ENCODE measurements at places on chromosomes 5 and 9. TPM values are rescaled to one million over a fixed set of nuclear protein-coding genes. Genes with fewer than 3 reads are reported as not detected.
A peak's percentile ranks its signal among the peaks of the same experiment; 100 is the strongest.

QSOX2 gene
- 24.0 TPM for total RNA-seq

ZNF300 gene
- 17.2 TPM for total RNA-seq

GLRA1 gene
- not detected for total RNA-seq

EQTN gene
- 1.1 TPM for total RNA-seq

TSLP gene
- total RNA-seq = not detected

TDRD7 gene
- total RNA-seq = 14.2 TPM

CFAP157 gene
- 1.3 TPM for total RNA-seq

ADCY2 gene
- 8.7 TPM for total RNA-seq

GTF3C5 gene
- 91.6 TPM for total RNA-seq

CD274 gene
- total RNA-seq = 0.55 TPM

SUSD3 gene
- 1.2 TPM for total RNA-seq

TMEM232 gene
- 7.1 TPM for total RNA-seq

DNA sequence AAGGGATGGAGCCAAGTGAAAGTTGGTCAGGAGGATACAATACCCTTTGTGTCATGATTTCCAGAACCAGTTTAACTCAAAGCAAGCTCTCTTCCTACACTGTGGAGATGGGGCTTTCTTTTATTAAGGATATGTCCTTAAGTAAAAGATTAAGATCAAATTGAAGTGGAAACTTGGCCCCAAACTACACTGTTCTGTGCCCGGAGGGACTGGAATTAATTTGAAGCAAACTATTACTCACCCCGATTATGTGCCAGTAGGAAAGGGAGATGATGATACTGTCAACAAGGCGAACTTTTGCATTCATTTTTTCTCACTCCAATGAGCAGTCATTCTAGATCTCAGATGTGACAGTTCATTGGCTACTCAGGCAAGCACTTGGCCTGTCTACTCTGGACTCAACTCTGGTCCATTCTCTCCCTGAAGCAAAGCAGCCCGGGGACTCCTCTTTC is 186.7 kb downstream of the NTRK2 start:
- DNase-seq = no peak

GRCh38 chr9:119689879-119690278 is 320.6 kb upstream of the BRINP1 start:
- DNase-seq = peak; percentile 23

- DNase-seq = no peak
These were observed 174.8 kb downstream of the GADD45G start for GRCh38 chr9:89779405-89780203.

- no peak for DNase-seq
These were observed 1.5 kb downstream of the SURF1 start for GRCh38 chr9:133354766-133355165.

DNA sequence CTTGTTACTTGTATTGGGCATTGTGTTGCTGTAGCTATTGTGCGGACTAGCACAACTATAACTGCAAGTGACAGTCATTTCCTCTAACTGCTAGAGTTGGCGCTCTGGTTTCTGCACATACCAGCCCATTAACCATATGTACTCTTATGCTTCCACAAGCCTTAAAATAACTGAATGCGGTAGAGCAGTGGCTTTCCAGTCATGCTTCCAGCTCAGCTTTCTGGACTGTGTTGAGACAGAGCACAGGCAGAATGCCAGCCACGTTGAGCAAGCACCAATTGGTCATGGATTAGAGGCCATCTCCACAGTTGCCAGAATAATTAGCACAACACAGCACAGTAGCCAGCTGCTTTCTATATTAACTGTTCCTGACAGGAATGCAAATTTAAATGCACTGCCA is 12.2 kb downstream of the INVS start:
- DNase-seq = no peak

DNA sequence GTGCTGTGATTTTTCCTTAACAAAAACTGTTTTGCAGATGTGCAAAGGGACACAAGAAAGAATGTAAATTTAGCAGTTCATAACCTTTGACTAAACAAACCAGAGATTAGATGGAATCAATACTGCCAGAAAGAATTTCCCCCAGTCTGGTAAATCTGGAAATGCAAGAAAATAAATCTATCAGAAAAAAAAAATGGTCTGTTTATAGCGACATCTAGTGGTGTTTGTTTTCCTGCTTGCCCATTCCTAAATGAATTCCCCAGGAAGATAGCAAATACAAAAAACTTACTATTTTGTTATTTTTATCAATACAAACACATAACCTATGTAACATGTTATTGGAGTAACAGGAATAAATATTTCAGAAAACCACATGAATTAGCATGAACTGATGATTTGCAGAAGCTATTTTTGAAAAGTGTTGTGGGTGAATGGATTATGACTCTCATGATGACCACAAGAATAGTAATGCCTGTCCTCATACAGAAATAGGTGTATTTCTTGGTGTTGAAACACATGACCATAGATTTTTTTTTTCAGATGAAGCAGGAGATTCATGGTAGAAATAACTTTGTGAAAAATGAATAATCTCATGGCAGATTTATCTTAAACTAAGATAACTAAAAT is 1703.8 kb downstream of the MAT2B start:
- DNase-seq = no peak

DNA sequence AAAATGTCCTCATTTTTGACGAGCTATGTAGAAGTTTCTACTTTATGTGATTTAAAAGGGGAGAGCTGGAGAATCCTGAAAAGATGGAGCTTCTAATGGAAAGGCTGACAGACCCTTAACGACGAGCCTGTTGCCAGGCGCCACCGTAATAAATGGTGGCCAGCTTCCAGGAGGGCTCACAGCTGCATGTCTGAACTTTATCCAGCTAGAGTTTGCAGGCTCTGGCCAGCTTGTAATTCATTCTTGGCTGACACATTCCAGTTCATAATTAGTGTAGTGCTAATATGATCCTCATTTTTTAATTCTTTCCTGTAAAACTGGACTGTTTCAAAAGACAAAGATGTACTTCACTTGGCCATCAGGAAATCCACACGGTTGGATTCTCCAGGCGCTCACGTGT is 246.7 kb downstream of the GAS1 start:
- no peak for DNase-seq

GRCh38 chr9:127444283-127444920 is 6.8 kb downstream of the RPL12 start:
- no peak for DNase-seq

DNA sequence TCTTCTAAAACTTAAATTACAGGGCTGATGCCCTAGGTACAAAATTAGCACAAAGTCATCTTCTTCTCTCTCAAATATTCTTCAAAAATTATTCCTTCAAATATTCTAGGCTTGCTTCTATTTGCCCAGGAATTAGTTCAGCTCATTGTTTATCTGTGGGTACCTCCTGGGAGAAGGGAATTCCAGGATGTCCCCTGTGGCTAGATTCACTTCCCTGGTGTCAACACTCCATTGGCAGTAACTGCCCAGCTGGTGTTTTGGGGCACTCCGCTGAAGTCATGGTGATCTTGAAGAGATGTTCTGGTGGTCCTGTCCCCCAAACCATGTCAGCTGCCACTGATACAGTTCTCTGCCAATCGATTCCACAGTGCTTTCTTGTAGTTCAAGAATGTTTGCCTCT is 26.2 kb upstream of the TGFBR1 start:
- no peak for DNase-seq

DNA sequence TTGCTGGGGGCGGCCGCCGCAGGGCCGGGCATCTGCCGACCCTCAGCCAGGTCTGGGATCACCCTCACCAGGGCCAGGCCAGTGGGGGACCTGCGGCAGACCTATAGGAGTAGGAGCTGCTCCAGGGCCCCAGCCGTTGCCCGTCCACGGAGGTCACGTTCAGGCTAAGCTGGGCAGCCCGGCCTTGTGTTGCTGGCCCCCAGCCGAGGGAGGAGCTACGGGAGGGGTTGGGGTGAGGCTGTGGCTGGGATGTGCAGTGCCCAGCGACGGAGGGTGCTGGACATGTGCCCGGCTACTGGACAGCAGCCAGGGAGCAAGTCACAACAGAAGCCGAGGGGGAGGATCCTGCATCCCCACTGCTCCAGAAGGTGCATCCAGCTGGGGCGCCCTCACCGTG is 39.6 kb upstream of the SLC6A19 start:
- DNase-seq = no peak

- DNase-seq = no peak
These were observed 208.0 kb downstream of the PARP8 start for GRCh38 chr5:50874306-50875001.

- DNase-seq = no peak
These were observed 8.6 kb downstream of the FOXI1 start for GRCh38 chr5:170114271-170114670.

DNA sequence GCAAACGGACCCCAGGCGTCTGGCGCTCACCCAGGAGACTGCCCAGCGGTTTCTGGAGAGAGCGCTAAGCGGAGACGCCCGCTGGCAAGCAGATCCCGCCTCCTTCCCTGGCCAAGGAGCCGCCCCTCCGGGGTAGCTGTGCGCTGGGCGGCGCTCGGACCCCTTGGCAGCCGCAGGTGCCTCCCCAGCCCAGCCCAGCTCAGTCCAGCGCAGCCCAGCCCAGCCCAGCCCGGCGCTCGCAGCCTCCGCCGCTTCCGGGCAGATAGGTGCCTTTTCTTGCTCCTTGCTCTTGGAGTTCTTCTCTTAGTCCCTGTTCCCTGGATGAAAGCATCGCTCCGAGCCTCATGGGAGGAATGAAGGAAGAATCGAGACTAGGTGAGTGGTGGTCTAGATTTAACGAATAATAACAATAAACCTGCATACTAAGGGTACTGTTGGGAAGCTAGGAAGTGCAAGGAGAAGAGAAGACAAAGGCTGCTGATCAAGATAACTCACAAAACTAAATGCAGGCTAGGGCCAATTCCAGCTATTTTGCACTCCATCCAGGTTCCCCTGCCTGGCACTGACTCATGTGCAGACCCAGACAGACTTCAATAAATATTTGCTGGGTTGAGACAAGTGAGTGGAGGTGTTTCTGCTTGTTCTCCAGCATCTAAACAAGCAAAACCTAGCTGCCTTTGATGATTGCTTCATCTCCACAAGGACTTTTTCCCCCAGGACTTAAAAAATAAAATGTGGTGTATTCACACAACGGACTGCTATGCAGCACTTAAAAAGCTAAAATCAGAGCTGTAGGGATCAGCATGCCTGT is at the start of gene STK32A:
STK32A (plus strand) TSS at position 202 of the 811 bp plus-strand sequence. CDS start 4,609 bp downstream, outside the sequence.
- DNase-seq = peak; percentile 53

DNA sequence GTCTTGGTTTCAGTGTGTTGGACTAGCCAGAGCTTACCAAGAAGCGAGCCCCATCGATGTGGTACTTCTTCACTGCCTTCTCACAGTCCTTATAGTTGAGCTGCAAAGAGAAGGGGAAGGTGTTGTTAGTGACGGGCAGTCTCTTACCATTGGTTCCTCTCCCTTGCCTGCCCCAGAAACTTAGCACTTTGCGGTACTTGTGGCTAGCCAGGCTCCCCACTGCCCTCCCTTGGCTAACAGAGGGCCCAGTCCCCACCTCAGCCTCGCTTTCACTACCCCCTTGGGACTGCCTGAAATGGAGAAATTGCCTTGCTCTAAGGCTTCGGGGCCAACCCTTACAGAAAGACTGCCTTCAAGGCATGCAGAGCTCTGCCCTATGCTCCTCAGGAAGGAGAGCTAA is 4.3 kb downstream of the LCP2 start:
- DNase-seq = no peak
